ENCODE measurements at places on chromosomes 3 and 15.

- DNase-seq: peak; percentile 4
These were observed 210.3 kb downstream of the RAP2B start for GRCh38 chr3:153372326-153372725.

DNA sequence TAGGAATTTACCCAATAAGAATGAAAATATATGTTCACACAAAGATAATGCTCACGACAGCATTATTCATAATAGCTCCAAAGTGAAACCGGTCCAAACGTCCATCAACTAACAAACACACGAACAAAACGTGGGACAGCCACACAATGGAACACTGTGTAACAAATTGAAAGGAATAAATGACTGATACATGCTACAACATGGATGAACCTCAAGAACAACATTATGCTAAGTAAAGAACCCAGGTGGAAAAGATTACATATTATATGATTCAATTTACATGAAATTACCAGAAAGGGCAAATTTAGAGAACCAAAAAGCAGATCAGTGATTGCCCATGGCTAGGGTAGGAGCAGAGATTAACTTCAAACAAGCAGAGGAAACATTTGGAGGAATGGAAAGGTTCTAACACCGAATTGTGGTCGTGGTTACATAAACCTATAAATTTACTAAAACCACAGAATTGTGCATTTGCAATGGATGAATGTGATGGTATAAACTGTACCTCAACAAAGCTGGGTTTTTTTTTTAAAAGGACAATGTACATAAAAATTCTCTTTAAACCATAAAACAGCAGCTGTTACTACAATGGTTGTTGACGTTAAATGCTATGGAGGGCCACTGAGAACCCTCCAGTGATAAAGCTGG lies 76.3 kb downstream of the XXYLT1 start:
- no peak for DNase-seq

DNA sequence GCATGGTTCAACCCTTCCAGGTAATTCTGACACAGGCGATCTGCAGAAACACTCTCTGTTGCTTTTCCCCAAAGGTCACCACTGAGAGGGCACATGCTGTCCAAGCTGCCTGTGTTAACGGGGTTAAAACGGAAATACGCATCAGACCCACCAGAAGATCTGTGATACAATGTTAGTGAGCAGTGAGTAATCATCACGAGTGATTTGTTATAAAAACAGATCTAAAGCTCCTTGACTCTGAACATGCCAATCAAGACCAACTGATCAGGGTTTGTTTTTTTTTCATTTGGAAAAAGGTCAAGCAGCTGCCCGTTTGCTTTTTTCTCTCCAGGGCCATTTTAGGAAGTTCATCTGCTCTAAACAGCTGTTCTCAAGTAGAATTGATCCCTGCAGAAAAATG lies 43.2 kb downstream of the FGF12 start:
- no peak for DNase-seq

- no peak for DNase-seq
These were observed 46.1 kb downstream of the METTL6 start for GRCh38 chr3:15380980-15381890.

- DNase-seq: no peak
These were observed 407.1 kb downstream of the LSAMP start for GRCh38 chr3:116037954-116038911.

DNA sequence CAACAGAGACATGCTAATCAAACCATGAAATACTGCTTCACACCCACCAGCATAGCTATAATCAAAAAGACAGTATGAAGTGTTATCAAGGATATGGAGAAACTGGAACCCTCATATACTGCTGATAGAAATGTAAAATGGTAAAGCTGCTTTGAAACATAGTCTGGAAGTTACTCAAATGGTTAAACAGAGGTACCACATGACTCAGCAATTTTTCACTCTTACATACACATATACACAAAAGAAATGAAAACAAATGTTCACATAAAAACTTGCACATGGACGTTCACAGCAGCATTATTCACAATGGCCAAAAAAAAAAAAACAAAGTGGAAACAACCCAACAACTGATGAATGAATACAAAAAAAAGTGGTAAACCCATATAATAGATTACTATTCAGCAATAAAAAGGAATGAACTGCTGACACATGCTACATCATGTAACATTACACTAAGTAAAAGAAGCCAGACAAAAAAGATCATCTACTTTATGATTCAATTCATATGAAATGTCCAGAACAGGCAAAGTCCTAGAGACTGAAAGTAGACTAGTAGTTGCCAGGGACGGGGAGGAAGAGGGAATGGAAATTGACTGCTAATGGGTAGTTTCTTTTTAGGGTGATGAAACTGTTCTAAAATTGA lies 23.2 kb downstream of the ZNF148 start:
- peak; percentile 26 for DNase-seq

GRCh38 chr3:38521391-38521987 lies 25.3 kb downstream of the EXOG start:
- DNase-seq: peak; percentile 72

DNA sequence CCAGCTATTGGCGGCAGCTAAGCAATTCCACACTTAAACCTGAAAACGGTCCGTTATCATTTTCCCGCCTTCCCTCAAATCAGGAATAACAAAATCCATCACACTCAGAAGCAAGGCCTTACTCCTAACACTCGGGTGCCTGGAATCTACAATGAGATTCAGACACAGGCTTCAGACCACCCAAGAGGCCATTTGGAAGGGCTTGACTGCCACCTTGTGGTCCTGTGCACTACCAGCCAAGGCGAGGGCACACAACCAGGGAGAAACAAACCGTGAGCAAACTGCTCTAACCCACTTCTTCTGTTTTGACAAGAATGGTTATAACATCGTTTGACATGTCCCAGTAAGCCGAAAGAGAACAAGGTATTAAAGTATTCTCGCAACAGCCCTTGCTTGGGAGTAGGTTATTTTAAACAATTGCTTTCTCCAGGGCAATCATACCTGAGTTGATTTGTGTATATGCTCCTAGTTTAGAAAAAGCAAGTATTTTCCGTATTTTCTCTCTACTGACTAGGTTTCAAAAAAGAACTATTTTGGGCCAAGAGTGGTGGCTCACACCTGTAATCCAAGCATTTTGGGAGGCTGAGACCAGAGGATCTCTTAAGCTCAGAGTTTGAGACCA lies 40.1 kb upstream of the TAFA4 start:
- peak; percentile 35 for DNase-seq

DNA sequence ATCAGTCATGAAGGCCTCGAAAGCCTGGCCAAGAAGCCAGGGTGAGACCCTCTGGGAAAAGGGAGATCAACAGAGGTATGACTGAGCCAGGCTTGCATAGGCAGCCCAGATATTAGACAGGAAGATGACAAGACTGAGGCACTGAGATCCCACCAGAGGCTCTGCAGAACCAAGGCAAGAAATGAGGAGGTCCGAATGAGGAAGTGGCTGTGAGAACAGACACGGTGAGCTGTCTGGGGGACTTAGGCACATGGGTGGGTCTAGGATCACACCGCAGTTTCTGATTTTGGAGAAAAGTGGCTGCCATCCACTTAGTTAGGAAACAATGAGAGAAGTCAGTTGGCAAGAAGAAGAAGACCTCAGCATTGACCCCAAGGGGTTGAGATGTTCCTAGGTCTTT lies 31.5 kb upstream of the PRSS50 start:
- DNase-seq: no peak
